ENCODE measurements at places on chromosomes 1 and 21.

GRCh38 chr1:7578206-7578605 is 192.9 kb upstream of the VAMP3 start:
- DNase-seq: no peak

DNA sequence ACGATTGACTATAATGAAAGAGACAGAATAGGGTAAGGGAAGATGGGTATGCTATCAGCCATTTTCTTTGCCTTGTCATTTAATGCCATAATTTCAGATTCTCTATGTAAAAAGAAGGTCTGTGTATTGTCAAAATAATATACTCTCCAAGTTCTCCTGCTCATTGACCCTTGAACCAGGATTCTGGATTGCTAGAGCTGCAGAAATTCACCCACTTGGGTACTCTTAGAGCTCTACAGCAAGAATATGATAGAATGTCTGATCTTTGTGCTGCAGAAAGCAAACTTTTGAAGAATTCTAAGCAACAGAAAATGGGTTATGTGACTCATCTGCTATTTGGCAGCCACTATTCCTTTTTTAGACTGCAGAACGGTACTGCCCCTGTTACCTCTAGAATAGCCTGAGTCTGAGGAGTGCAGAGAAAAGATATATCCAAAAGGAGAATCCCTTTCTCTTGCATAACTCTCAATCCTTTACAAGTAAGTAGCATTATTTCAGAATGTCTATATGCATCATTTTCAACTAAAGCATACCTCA is 78.2 kb upstream of the TENT5C start:
- no peak for DNase-seq

DNA sequence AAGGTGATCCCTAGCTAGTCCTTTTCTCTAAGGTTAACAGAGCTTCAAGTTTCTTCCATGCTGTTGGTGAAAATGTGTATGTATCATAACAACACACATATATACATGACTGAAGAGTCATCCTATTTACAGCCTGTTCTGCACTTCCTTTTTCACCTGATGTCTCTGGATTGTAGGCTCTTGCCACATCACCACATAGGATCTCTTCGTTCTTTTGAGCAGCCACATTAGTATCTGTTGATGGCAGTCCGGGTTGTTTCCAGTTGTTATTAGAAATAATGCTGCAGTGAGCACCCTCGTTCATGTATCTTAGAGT is 19.7 kb downstream of the MRPL37 start:
- DNase-seq: no peak

- no peak for DNase-seq
Observed at GRCh38 chr21:39483917-39484316, 32.1 kb downstream of the SH3BGR start.

DNA sequence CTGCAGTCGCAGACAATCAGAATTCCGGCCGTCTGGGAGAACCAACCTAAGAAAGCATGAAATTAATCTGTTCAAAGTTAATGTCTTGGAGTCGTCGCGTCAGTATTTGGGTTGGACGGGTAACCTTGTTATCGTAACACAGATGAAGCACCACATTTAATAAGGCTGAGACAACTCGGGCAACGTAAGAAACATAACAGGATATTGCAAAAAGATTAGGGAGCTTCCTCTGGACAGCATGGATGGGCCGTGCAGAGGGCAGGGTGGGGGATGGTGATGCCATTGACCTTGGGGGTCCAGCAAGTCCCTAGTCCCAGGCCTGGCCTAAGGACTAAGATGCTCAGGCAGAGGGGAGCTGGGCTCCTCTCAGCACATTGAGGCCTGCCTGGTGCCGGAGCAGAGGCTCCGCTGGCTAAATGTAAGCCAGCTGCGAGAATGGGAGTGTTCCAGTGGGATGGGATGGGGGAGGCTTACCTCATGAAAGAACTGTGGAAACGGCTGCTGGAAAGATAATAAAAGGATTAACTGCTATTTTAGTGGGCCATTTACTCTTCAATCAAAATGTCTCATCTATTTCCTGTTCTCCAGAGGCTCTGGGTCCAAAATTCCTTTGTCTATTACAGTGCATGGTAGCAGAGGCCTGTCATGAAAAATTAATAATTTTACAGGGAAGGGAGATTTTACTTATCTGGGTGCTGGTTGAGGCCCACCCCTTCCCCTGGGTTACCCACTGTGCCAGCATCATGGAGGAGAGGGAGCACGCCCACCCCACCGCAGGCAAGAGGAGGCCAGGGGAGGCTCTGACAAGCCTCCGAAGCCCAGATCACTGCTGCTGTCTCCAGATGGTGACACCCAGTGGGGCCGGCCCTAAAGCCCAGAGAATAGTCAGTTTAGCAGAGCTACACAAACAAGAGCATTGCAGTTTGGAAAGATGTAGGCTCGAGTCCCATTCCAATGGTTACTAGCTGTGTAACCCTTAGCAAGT is 131.6 kb downstream of the DMRTB1 start:
- DNase-seq: no peak

- no peak for DNase-seq
Observed at GRCh38 chr1:192524223-192524622, 51.4 kb upstream of the RGS1 start.

- DNase-seq: no peak
Observed at GRCh38 chr1:119435052-119435451, 20.1 kb downstream of the HSD3B2 start.

DNA sequence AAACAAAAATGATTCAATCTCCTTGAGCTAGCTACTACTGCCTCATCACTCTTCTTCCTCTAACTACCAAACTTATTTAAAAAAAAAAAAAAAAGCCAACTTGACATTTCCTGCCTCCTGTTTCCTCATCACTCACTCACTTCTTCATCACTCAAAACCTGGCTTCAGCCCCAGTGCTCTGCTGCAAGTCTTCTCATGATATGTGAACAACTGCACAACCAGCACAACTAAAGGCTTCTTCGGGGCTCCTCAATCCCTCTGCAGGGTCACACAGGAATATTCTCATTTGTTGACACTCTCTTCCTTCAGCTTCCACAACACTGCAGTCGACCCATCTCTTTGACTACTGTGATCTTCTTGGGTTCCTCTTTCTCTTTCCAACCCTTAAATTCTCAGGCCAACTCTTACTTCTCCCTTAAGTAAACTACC is 7.6 kb downstream of the MTF1 start:
- DNase-seq: no peak
